ENCODE measurements at places on chromosomes 6 and 20.

DNA sequence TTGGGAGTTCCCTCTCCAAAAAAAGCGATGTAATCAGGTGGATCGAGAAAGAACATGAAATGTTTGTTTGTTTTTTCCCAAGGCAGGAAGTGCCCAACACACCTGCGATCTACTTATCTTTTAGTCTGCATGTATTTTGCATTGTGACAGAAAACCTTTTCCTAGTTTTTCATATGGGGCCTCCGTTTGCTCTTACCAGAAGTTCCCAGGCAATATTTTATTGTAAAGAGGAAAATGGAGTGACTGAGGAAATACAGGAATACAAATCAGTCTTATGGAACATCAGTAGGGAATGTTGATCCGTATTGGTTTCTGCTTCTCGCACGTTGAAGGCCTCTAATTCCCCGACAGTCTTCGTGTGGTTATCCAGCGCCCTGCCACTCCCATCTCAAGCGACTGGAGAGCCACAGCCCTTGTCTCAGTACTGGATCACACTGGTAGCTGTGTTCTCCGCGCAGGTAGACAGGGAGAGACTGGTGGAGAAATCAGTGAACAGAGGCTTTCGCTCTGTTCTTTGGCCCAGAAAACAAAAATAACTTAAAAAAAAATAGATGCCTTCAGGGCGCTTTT lies 107.4 kb downstream of the TRIM27 start:
- no peak for DNase-seq

- DNase-seq, result no peak
Measured at GRCh38 chr6:26071135-26071534, 16.1 kb upstream of the HFE start.

DNA sequence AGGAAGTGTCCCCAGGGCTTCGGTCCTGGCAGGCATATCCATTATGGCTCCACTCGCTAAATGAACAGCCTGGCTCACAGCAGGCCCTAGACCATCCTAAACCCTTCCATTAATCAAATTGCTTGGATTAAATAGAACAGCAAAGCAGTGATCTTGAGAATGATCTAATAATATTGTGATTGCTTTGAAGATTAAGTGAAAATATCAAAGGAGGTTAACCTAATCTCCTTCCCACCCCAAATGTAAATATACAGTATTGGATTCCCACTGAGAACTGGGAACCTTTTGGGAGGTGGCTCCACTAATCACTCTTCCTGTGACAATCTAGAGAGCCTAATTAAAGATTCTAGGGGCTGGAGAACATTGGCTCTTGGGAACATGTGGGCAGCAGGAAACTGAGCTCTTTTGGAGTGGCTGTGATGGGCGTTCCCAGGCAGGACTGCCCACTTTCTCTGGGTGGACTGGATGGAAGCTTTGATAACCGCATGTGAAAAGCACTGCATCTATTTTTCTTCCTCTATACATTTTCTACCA lies 68.3 kb upstream of the FRMD1 start:
- DNase-seq, result no peak

GRCh38 chr6:116714296-116714695 lies 33.3 kb downstream of the KPNA5 start:
- DNase-seq, result no peak

DNA sequence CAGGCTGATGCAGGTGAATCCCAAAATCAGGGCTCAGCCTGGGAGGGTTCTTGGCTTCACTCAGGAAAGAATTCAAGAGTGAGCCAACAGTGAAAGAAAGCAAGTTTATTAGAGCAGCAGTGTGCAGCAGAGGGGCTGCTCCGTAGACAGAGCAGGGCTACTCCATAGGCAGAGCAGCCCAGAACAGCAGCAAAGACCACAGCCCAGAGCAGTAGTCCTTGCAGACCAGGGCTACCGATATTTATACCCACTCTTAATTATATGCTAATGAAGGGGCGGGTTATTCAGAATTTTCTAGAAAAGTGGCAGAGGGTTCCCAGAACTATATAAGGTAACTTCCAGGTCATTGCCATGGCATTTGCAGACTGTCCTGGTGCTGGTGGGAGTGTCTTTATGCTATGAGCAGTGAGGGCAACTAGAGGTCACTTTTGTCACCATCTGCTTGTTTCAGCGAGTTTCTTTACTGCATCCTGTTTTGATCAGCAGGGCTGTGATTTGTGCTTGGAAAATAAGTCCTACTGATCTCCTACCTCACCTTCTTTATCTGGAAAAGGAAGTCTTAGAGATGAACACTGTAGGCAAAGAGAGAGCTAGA lies 39.8 kb upstream of the PTPN1 start:
- DNase-seq, result no peak

DNA sequence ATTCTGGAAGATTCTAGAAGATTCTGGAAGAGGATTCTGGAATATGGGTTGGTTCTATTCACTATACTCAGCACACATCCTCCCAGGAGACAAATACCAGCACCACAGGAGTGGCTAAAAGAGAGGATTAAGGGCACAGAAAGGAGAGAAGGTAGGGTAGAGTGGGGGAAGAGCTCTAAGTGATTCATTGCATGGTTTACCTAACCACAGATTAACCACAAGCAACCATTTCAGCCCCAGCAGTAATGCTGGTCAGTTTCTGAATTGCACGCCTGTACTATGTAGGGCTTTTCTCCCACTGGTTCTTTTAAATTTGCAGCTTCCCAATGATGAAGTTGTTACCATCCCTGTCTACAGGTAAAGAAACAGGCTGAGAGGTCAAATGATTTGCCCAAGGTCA lies 192.7 kb upstream of the PMEPA1 start:
- no peak for DNase-seq
